Suprapubic skin (tissue), 4 donors: ENCODE measurements at places on chromosomes 6 and 20.

GRCh38 chr6:2503816-2504494, 246.8 kb downstream of the MYLK4 start:
- no peak overlapping the region for H3K27ac ChIP-seq
- no peak overlapping the region for H3K4me3 ChIP-seq
- DNase-seq, result no peak
- H3K27me3 ChIP-seq, result peaks cover 20% of the 10 kb centered on the region

- H3K27ac ChIP-seq, result no peak overlapping the region
- DNase-seq, result no peak
- H3K36me3 ChIP-seq, result no peaks in the 10 kb centered on the region
- no peaks in the 10 kb centered on the region for H3K4me1 ChIP-seq
- H3K4me3 ChIP-seq, result no peak overlapping the region
- no peaks in the 10 kb centered on the region for H3K27me3 ChIP-seq
Observed at GRCh38 chr6:93940381-93940780, 521.0 kb upstream of the EPHA7 start.

DNA sequence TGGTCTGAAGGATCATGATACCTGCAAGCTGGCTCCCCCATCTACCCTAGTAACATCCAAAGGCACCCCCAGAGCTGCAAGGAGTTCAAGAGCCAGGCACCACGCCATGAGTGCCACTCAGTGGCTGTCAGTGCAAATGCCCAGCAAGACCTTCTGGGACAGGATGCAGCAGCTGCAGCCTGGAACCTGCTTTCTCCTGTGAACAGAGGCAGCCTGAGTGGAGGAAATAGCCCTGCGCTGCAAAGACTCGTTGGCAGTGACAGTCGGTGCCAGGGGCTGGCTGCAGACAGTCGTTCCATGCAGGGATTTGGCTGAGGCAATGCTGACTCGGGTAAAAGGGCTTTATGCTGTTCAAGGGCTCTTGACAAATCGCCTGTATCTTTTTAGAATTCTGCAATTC, 15.7 kb upstream of the SSTR4 start:
- H3K4me3 ChIP-seq, result no peak overlapping the region
- no peaks in the 10 kb centered on the region for H3K27me3 ChIP-seq
- no peaks in the 10 kb centered on the region for H3K4me1 ChIP-seq
- no peak overlapping the region for H3K27ac ChIP-seq
- no peaks in the 10 kb centered on the region for H3K36me3 ChIP-seq

DNA sequence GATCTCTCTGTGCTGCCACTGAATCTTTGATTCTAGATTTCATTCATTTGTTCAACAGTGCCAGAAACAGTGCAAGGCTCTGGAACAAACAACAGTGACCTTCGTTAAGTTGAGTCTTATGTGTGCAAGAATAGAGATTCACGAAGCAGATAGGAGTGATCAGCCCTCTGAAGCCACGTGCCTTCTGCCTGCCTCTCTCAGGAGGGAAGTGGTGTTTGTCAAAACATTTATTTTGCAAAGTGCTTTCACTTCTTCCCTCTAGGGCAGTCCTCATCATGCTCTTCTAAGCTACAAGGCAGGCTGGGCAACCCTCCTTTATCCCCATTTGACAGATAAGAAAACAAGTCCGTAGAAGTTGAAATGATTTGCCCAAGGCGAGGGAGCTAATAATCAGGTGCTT, 204.3 kb downstream of the TFAP2C start:
- H3K27me3 ChIP-seq, result peaks cover 9% of the 10 kb centered on the region
- peaks cover 9% of the 10 kb centered on the region for H3K4me1 ChIP-seq
- no peak for DNase-seq
- H3K36me3 ChIP-seq, result no peaks in the 10 kb centered on the region
- no peak overlapping the region for H3K27ac ChIP-seq
- no peak overlapping the region for H3K4me3 ChIP-seq

DNA sequence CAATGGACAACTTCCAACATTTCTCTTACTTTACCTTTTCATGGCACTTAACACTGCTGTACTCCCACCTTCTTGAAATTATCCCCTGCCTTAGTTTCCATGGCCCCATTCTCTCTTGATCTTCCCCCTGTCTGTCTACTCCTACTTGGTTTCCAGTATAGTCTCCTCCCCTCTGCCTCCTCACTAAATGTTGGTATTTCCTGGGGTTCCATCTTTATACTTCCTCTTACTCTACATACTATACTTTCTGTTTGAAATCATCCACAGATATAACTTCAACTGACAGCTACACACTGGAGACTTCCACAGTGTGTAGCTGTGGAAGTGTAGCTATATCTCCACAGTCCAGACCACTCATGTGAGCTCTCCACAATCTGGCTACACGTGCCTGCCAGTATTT, 13.5 kb downstream of the ZHX3 start:
- peaks cover 16% of the 10 kb centered on the region for H3K4me1 ChIP-seq
- no peaks in the 10 kb centered on the region for H3K27me3 ChIP-seq
- no peak overlapping the region for H3K27ac ChIP-seq
- H3K4me3 ChIP-seq, result no peak overlapping the region
- no peaks in the 10 kb centered on the region for H3K36me3 ChIP-seq

- H3K36me3 ChIP-seq, result no peaks in the 10 kb centered on the region
- no peaks in the 10 kb centered on the region for H3K4me1 ChIP-seq
- DNase-seq, result no peak
- H3K4me3 ChIP-seq, result no peak overlapping the region
- no peak overlapping the region for H3K27ac ChIP-seq
Observed at GRCh38 chr20:38393259-38393658, 41.9 kb downstream of the SNHG17 start.

GRCh38 chr6:156849806-156850205, 72.6 kb downstream of the ARID1B start:
- H3K4me1 ChIP-seq, result peaks cover 66% of the 10 kb centered on the region
- no peaks in the 10 kb centered on the region for H3K27me3 ChIP-seq
- no peak overlapping the region for H3K27ac ChIP-seq
- H3K36me3 ChIP-seq, result no peaks in the 10 kb centered on the region
- H3K4me3 ChIP-seq, result no peak overlapping the region
- DNase-seq, result no peak
